ENCODE measurements at places on chromosomes 5 and 9.

DNA sequence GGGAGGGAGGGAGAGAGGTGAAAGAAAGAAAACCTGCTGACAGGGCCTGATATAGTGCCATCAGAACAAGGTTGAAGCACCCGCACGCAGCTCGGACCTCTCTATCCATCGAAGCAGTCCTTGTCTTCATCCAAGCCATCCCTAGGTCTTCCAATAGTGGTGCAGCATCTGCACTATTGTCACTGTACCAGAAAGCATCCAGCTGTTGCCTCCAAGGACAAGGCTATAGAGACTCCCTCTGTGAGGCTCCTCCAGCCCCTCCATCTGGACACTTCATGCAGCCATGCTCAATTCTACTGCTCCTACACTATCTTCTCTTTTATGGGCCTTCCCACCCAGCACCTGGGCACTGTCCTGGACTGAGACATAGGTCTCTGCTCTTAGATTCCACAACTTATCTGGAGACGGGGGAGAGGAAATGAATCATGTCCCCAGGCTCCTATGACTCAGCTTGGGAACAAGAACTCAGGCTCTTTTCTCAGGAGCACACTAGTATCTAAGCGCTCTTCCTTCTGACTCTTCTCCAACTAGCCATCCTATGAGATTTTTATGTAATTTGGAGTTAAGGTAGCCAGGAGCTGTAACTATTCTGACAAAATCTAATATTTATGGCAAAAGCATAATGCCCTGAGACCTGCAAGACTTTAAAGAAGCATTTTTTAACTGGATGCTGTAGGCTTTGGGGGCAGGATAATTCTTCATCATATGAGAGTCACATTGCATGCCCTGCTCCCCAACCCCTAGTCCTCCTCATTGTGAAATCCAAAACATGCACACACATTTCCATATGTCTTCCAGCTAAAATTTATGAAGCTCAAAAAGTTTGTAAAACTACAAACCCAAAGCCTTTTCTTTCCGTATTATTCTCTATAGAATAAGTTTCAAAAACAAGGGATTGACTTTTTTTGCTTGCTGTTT lies 446.8 kb downstream of the CCDC171 start:
- DNase-seq: no peak

DNA sequence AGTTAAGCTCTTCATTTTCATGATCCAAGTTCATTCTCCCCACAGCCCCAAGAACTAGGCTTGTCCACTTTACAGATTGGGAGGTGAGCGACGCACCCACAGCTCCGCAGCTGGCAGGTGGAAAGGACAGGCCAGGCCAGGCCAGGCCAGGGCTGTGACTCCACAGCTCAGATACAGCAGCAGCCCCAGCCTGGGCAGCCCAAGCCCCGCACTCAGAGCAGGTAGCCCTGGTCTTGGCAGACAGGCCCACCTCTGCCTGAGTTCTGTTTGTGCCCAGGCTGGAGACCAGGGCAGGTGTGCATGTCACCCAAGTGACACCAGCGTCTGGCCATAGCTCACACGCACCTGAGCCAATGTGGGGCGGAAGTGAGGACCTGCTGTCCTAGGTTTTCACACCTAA lies 124.7 kb downstream of the WNK2 start:
- no peak for DNase-seq

GRCh38 chr5:81534441-81534840 lies 140.5 kb upstream of the ACOT12 start:
- no peak for DNase-seq

DNA sequence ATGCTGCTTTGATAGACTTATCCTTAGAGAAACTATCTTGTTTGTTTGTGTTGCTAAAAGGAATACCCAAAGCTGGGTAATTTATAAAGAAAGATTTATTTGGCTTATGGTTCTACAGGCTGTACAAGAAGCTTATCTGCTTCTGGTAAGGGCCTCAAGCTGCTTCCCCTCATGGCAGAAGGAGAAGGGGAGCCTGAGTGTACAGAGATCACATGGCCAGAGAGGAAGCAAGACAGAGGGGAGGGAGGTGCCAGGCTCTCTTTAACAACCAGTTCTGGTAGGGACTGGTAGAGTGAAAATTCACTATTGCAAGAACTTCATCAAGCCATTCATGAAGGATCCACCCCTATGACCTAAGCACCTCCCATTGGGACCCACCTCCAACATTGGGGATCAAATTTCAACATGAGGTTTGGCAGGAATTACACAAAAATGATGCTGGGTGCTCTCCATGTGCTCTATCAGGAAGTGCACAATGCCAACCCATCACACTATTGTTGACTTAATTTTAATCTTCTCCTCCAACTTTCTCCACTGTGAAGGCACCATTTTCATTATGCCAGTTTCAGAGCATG lies 115.1 kb upstream of the SHB start:
- no peak for DNase-seq

- DNase-seq: no peak
These were observed 16.6 kb downstream of the F2R start for GRCh38 chr5:76732405-76733048.

DNA sequence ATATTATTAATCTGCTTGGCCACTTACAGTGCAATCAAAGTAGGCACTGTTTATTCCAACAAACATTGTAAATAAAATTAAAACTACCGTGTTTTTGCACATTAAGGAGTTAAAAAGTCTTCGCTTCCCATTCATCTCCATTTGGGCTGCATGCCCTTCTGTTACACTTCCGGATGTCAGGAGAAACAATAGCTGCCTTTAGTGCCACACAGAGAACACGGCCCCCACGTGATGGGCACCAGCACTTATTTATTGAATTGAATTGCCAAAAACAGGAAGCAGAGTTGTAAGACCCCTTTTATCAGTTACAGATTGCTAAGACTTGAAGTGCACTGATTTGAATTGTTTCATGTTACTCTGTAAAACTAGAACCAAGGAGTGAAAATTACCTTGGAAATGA lies 80.4 kb downstream of the LHFPL2 start:
- no peak for DNase-seq

- no peak for DNase-seq
These were observed 14.1 kb downstream of the ZER1 start for GRCh38 chr9:128757602-128758001.

DNA sequence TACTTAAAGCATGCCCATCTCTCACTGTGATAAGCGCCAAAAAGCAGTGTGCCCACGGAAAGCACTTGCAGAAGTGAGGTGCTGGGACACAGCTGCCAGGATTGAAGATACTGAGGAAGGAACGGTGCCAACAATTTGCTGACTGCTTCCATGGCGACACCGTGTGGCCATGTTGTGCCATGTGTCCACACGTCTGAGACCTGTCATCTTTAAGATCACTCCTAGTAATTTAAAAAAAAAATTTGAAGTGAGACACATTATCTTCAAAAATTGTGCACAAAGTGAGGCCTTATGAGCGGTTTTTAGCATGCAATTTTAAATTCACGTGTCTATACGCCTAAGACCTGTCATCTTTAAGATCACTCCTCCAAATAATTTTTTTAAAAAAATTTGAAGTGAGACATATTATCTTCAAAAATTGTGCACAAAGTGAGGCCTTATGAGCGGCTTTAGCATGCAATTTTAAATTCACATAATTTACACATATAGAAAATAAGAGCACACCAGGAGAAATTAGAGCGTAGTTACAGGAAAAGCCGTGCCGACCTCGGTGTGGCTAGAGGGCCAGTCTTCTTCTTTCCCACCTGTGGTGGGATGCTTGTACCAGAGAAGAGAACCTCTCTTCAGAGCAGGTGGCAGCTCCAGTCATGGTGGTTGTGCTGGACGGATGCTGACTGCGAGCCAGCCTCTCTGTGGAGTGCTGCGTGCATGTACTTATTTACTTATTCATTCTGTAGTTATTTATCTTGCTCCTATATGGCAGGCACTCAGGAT lies 21.4 kb upstream of the FLT4 start:
- DNase-seq: peak; percentile 3

DNA sequence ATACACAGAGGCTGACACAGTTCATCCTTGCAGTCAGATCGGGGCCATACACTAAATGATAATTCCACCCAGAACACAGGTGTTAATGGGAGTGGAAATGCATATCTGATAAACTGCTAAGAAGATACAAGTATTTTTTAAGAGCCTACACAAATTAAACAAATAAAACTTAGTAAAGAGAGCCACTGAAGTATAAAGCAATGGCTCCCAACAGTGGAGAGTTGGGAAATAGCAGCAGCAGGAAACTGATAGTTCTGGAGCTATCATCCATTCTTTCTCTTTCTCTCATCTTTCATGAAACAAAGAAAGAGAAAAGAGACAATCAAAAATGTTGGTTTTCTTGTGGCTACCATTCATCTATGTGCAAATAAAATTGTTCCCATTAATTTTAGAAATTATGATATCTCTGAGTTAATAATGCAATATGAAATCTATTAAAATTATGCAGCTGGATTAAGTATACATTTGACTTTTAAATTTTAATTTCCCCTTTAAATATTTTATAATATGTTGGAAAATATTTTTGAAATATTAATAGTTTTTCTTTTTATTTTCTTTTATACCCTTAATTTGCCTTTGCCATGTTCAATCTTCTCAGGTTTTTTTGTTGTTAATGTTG lies 120.8 kb downstream of the EMB start:
- DNase-seq: no peak

DNA sequence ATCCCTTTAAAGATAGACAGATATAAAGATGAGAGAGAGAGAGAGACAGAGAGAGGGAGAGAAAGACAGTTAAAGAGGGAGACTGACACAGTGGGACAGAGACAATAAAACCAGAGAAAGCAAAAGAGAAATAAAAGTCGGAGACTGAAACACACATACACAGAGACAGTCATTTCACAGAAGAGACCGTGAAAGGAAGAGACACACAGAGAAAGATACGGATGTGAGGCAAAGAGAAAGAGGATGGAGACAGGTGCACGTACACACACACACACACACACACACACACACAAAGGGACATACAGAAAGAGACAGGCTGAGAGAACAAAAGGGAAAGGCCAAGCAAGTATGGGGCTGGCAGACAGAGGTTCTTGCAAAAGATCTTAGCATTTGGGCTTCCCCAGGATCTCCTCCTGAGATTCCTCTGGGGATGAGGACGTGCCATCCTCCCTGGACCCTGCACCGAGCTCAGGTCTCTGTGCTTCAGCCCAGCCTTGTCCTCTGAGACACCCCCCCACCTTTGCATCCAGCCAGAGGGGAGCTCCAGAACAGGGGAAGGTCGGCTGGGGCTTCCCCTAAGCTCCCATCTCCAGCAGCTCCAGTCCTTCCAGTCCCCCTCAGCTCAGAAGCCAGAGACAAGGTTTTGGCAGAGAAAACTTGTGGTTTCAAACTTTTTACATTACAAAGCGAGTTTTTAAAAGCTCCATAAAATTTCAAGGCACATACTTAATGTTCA lies 318.4 kb upstream of the PANK3 start:
- DNase-seq: no peak

GRCh38 chr9:19924080-19924479 lies 135.2 kb upstream of the SLC24A2 start:
- peak; percentile 12 for DNase-seq

- DNase-seq: no peak
These were observed 378.7 kb downstream of the TMEM232 start for GRCh38 chr5:110347781-110348180.

GRCh38 chr5:180624587-180624986 lies 24.8 kb downstream of the FLT4 start:
- DNase-seq: no peak

Measured in CD14-positive monocyte (primary cell).